ENCODE measurements at places on chromosomes 1 and 21. TPM values are rescaled to one million over a fixed set of nuclear protein-coding genes. Genes with fewer than 3 reads are reported as not detected.

RXFP4 gene
- not detected for total RNA-seq

TTC34 gene
- 0.25 TPM for total RNA-seq

VWA5B1 gene
- total RNA-seq: under 0.01 TPM

C4BPA gene
- total RNA-seq: not detected

RPTN gene
- not detected for total RNA-seq

KDF1 gene
- not detected for total RNA-seq

RBP7 gene
- not detected for total RNA-seq

ARHGEF10L gene
- 20.9 TPM for total RNA-seq

MRPL24 gene
- 11.6 TPM for total RNA-seq

SAMSN1 gene
- total RNA-seq: 2.7 TPM

VWA1 gene
- 6.4 TPM for total RNA-seq

DENND2C gene
- 1.5 TPM for total RNA-seq

SELENBP1 gene
- total RNA-seq: 5.7 TPM

PRRC2C gene
- total RNA-seq: 43.8 TPM

HSD3B2 gene
- not detected for total RNA-seq

SORT1 gene
- 46.7 TPM for total RNA-seq

FAM167B gene
- total RNA-seq: 0.74 TPM

BARHL2 gene
- not detected for total RNA-seq

HCRTR1 gene
- 3.2 TPM for total RNA-seq

NRAS gene
- 47.0 TPM for total RNA-seq

LCE2B gene
- total RNA-seq: not detected

Measured in temporal lobe (tissue), 4 donors.